ENCODE measurements at places on chromosomes 5 and 9.

DNA sequence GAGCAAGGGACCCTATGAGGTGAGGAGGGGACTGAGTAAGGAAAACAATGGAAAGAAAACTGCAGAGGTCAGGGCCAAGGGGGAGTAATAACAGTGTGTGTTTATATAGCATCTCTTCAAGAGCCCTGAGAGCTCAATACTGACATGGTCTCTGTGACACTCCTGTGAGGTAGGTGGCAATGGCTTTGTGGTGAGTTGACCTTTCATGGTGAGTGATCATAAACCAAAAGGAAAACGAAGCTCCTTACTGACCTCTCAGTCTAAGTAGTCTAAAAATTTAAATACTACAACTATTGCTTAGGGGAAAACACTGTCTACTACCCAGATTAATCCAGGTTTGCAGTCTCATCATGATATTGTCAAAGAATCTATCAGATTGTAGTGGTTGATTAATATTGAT, 130.9 kb downstream of the SNCAIP start:
- no peak for DNase-seq

GRCh38 chr5:108487951-108488350, 106.1 kb upstream of the FBXL17 start:
- no peak for DNase-seq

- DNase-seq = no peak
Measured at GRCh38 chr5:94463739-94464138, 154.7 kb downstream of the KIAA0825 start.

DNA sequence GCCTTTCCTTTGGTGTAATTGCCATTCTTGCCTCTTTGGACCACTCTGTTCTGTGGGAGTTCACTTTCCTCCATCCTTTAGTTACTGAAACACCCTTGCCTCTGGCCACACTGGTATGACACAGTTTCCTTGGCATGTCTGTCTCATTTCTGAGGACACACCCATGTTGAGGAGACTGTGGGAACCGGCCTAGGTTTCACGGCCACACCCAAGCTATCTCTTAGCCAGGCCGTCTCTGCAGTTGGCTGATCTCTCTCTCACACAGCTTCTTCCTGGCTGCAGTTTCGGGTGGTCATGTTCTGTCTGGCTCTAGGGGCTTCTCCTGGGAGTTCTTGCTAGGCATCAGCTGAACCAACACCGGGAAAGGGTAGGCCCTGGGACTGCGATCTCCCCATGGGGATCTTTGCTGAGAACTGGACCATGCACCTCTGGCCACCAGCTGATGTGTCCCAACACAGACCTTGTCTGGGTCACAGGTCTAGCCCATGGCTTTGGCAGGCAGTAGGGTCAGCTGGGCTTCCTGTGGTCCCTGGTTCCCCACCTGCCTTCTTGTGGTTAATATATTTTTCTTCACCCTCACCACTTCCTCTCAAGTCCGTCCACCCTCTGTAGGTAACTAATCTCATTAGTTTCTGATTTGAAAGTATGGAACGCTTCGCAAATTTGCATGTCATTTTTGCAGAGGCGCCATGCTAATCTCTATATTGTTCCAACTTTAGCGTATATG, 24.9 kb downstream of the ARHGEF37 start:
- DNase-seq = no peak

DNA sequence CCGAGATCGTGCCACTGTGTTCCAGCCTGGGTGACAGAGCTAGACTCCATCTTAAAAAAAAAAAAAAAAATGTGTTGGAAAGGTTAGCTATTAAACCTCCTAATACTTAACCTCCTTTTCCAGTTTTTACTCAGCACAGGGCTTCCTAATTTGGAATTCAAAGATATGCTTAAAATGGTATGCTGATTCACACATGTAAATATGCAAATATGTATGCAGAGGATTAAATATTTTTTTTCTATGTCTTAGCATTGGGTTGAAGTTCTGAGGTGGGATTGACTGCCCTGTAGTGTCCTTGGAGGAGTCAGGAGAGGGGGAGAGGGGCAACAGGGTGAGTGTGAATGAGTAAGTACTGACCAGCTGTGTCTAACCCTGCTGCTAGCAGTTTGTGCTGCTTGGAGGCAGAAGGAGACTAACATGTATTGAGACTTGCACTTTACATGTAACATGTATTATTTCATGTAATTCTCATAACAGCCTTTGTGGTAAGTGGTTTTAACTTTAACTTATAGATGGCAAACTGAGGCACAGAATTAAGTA, 63.2 kb downstream of the SLC44A1 start:
- no peak for DNase-seq

GRCh38 chr9:73683862-73684591, 532.4 kb downstream of the ANXA1 start:
- DNase-seq = no peak

DNA sequence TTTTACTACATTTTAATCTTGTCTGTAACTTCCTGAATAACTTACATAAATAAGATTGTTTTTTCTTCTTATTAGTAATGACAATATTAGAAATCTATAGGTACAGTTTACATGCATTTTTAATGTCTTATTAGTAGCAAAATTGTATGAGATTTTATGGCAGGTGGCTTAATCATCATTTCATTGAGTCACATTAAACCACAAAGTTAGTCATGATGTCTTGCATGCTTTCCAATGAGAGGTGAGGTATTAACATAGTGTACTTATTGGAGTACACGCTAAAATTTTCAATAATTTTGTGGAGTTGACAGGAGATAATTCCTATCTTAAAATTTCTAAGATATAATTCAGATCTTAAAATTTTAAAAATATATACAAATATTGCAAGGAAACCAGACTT, 989.6 kb upstream of the ARRDC3 start:
- no peak for DNase-seq

GRCh38 chr5:83895860-83896259, 175.2 kb upstream of the HAPLN1 start:
- DNase-seq = no peak

DNA sequence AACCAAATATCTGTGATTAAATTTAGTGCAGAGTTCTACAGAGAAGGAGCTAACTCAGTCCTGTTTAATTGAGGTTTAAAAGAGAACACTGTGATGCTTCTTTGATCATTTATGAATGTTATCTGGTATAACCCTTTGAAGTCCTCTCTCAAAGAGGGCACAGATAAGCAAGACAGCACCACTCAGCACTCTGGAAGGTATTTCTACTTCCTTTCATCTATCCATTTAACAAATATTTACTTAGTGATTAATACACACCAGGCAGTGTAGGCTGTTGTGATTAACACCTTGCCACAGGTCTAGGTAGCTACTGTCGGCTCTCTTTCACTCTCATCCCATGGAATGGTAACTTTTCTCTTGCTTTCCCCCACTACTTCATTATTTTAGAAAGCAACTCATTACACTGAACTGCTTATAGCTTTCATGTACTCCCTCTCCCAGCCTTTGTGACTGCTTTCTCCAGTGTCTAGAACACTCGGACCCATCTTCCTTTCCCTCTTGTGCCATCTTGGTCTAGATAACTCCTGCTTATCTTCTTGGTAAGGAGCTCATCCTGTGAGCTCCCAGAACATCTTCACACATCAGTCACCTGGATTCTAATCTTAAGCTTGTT, 54.7 kb downstream of the GLDC start:
- no peak for DNase-seq

DNA sequence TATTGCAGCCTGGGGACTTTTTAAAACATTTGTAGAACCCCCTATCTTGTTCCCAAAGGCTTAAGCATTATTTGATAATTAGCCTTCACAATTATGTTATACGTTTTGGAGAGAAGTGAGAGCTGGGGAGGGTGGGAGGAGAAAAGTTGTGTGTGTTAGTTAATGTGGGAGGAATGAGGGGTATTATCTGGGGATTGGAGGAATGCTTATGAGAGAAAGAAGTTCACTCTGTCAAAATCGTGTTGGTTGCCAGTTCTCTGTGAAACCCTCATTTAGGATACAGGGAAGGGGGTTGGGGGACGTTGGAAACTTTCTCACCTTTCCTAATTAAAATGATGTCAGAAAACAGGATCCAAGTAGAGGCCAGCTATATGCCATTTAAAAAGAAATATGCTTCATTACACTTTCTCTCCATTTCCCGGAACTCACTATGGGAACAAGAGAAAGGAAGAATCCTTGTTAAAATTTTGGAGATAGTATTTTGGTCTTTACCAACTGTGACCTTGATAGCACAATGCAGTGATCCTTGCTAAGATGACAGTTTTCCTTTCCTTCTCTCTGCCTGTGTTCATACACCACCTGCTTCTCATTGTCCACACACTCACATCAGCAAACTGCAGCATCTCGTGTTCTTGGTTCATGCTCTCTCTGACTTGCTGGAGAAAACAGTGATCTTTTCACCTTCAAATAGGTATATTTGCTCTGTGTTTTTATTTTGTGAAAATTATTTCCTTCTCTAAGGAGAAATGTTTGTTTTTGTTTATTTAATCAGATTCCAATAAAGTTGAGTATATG, 336.7 kb upstream of the CLINT1 start:
- DNase-seq = no peak

- DNase-seq = no peak
Measured at GRCh38 chr5:148763996-148764395, 62.4 kb upstream of the ADRB2 start.

DNA sequence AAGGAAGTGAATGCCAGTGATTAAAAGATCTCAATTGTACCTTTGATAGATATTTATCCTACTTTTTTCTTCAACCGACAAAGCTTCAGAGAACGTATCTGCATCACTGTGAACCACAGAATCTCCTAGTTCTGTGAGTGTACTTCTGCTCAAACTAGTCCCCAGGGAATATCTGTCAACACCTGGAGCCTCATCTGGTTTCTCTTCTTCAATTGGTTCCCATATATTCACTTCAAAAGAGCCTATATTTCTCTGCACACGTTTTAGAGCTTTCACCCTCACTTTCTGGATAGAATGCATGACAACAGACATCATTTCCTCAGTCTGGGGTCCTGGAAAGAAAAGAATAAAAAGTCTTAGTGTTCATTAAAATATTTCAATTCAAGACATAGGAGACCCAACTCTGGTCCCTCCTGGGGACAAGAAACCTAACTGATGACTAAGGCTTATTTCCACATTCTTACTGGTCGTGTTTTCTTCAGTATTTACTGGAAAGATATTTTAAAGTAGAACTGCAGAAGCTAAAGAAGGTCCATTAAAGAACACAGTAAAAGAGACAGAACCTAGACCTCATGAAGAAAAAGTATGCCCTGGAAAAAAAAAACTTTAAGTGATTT, 64.3 kb downstream of the CPLANE1 start:
- DNase-seq = no peak

GRCh38 chr5:175547842-175548241, 69.5 kb downstream of the SFXN1 start:
- DNase-seq = no peak

- DNase-seq = no peak
Measured at GRCh38 chr5:74167206-74167929, 473.2 kb downstream of the ENC1 start.

- no peak for DNase-seq
Measured at GRCh38 chr9:68480807-68481206, 59.9 kb downstream of the TMEM252 start.

DNA sequence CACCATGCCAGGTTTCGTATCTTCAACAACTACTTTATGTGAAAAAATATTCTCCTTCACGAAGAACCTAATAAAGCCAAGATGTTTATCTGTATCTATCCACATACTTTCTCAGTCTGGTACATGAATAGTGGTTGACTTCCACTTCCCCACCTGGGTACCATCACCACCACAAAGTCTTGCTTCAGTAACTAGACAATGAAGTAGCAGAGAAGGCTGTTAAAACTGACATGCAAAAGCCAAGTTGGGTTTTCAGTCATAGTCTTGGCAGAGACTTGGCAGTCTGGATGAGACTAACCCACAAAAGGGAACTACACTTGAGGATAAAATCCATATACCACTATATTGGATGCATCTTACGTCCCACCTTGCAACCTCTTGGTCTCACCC, 5.0 kb downstream of the P4HA2 start:
- no peak for DNase-seq

- no peak for DNase-seq
Measured at GRCh38 chr5:123845356-123846100, 333.6 kb downstream of the CSNK1G3 start.

GRCh38 chr9:75612205-75612604, 278.3 kb upstream of the PCSK5 start:
- DNase-seq = no peak

DNA sequence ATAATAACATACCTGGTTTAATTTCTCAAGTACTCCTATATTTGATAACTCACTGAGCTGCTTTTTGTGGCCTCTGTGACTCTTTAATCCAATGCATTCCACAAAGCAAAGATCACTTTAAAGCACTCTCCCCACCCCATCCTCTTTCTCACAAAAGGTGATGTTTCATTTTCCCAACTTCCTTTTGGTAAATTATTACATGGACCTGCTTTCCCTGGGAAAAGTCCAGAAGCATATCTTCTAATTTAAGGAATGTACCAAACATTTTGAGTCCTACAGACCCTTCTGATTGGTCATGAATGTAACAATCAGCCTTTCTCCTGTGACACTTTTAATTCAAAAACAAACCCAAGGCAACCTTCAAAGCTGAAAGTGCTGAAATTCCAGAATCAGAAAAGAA, 71.1 kb downstream of the MLLT3 start:
- DNase-seq = no peak

- DNase-seq = no peak
Measured at GRCh38 chr5:142677198-142677597, 8.7 kb downstream of the FGF1 start.

GRCh38 chr9:37549527-37549926, 26.7 kb downstream of the FBXO10 start:
- DNase-seq = no peak

GRCh38 chr5:80266566-80266965, 10.7 kb upstream of the SERINC5 start:
- DNase-seq = no peak

DNA sequence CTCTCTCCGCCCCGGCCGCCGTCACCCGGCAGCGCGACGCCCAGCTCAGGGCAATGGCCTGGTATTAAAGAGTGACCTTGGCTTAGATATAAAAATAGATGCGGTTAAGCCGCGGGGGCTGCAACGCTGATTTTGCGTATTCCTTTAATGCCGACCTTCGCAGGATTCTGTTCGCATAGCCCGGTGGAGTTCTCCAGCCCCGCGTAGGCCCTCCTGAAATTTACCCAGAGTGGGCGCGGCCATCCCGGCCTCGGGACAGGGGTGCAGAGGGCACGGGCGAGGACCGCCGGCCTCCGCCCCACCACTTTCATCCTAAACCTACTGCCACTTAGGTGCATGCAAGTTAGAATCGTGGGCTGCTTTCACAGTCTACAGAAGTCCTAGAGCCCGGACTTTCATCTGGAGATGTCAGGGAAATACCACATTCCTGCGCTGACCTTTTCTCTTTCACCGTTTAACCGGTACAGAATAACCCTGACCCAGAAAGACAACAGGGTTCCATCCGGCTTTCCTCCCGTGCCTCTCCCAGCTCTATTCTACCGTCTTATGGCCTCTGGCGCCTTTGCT, 492 bp upstream of the FAM169A start:
- peak; percentile 51 for DNase-seq

DNA sequence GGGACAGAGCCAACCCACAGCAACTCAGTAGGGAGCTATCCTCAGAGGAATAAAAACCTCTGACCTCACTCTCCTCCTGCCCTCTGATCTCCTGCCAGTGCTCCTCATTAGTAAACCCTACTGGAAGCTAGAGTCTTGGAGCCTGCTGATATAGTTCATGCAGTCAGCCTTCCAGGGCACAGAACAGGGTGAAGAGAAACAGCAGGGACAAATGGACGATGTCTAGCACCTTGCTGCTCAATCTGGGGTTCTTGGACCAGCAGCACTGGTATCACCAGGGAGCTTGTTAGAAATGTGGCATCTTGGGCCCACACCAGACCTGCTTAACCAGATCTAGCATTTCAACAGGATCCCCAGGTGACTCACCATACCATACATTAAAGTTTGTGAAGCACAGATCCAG, 5.5 kb upstream of the GALNT12 start:
- no peak for DNase-seq
